Foreskin fibroblast (primary cell): ENCODE measurements at places on chromosomes 7 and 10.

DNA sequence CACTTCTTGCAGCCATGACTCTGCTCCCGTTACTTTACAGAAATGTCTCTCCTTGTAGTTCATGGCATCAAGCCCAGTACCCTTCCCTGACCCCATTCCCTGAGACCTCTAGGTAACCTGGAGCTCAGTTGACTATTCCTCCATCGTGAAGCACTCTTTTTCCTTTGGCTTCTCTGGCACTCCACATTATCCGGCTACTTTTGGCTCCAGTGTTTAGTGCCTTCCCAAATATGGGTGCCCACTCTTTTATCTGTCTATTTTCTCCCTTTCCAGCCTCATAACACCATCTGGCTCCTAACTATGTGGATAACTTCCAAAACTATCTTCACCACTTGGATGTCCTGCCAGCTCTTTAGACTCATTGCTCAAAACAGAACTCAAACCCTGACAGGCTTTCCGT lies 744.7 kb upstream of the GALNT17 start:
- no peak for DNase-seq

DNA sequence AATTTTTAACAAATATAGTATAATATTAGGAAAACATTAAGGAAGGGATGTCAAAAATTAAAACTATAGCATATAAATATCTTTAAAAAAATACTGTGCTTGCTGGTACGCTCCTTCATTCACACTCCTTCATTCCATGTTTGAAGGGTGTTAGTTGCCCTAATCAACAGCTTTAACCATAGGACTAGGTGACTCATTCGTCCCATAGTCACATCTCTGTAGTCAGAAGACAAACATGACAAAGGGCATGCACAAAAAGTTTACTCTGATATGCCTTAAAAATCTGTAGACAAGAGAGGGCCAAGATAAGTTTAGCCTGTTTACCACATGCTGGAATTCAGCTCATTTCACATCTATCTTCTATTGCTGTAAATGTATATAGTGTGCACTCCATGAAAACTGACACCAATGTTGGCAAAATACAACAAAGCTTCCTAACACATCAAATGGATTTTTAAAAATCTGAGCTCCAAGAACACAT lies 646 bp downstream of the FAM13C start:
- no peak for DNase-seq

DNA sequence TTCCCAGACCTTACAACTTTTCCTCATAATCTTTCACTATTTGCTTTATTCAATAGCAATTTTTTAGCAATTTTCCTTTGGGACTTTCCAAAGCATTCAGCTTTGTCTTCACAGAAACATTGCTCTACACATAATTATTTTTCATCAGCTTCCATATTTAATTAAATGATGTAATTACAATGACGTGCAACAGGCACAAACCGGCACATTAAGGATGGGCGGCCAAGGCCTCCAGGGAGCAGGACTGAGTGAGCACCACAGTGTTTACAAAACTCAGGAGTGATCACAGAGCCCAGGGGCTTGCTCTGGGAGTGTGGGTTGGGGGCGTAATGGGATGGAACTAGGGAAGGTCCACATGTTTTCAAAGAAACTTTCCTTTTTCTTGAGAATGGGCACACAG lies 69.8 kb downstream of the MAD1L1 start:
- DNase-seq, result peak; percentile 14

- DNase-seq, result no peak
Measured at GRCh38 chr10:3067859-3068179, 471 bp downstream of the PFKP start.

GRCh38 chr7:77830649-77831355 lies 32.2 kb downstream of the PHTF2 start:
- no peak for DNase-seq
